ENCODE measurements at places on chromosomes 16 and 17.
A peak's percentile ranks its signal among the peaks of the same experiment; 100 is the strongest.

- no peak for DNase-seq
These were observed 60.3 kb downstream of the ZNF778 start for GRCh38 chr16:89277641-89278341.

- no peak for DNase-seq
These were observed 26.2 kb upstream of the SLC5A11 start for GRCh38 chr16:24819462-24820040.

GRCh38 chr17:77316191-77316641 is 175.4 kb downstream of the SEC14L1 start:
- DNase-seq: no peak

GRCh38 chr16:88844419-88845036 is 12.2 kb downstream of the GALNS start:
- DNase-seq: no peak

- DNase-seq: no peak
These were observed 83.5 kb downstream of the VMP1 start for GRCh38 chr17:59790910-59791309.

DNA sequence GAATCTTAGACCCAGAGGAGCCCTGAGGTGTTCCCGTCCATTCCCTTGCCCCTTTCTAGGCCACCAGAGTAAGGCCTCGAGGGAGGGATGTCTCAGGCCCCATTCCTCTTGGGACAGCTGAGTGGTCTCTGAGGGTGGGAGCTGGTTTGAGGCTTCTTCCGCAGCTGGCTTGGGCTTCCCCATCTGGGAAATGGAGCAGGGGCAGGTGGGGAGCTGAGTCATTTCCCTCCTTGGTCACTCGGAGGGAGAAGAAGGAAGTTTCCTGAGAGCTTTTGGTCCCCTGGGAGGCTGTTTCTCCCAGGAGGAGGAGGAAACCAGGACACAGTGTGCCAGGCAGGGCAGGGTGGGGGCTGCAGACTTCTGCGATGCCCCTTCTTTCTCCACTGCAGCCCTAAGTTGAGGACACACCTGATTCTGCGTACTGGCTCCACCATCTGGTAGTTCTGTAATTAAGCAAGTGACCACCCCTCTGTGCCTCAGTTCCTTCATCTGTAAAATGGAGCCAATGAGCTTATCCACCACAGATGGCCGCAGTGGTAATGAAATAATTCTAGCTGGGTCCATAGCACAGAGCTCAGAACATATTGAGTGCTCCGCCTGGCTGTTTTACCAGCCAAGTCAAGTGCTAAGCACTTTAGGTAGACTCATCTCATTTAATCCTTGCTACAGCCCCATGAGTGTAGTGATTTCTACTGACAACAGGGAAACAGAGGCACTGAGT is 1.6 kb upstream of the KCNJ12 start:
- DNase-seq: no peak

DNA sequence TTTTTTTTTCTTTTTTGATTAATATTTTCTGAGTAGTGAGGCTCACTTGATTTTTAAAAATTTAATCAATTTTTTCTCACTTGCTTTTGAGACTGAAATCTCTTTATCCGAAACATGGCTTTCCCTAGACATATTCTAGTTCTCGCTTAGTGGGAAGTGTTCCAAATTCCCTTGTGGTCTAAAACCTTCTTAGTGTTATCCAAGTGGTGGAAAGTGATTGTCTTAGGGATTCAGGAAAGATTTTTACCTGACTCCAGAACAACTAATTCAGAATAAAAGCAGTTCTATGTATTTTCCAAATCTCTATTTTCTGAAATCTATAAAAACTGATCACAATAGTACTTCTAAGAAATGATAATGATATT is 178.8 kb downstream of the MAP2K6 start:
- no peak for DNase-seq

GRCh38 chr16:85861095-85861825 is 37.7 kb upstream of the IRF8 start:
- DNase-seq: no peak

- DNase-seq: no peak
These were observed 6.5 kb upstream of the RAP1GAP2 start for GRCh38 chr17:2789700-2790099.

- no peak for DNase-seq
These were observed at the start of gene ZNF205 for GRCh38 chr16:3112058-3112880. Gene ZNF205 (plus strand): TSS chr16:3112586. CDS start chr16:3113431, 845 bp downstream.

DNA sequence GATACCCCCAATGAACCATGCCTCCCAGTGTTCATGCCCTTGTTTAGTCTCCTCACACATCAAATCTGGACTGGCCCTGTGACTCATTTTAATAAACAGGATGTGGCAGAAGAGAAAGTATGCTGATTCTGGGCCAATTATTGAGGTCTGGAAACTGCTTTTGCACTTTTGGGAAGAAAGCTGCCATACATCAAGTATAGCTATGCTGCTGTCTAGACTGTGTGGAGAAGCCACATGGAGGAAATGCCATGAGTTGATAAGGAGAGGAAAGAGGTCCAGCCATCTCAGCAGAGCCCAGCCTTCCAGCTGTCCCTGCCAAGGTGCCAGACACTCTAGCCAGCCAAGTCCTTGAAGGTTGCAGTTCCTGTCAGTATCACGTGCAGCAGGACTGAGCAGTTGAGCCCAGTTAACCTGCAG is 16.7 kb downstream of the RPRML start:
- no peak for DNase-seq

GRCh38 chr16:85514295-85514597 is 98.9 kb upstream of the GSE1 start:
- no peak for DNase-seq

GRCh38 chr17:56495556-56495955 is 97.9 kb upstream of the NOG start:
- DNase-seq: no peak

- peak; percentile 64 for DNase-seq
These were observed 43.5 kb downstream of the ST3GAL2 start for GRCh38 chr16:70395345-70395901.

DNA sequence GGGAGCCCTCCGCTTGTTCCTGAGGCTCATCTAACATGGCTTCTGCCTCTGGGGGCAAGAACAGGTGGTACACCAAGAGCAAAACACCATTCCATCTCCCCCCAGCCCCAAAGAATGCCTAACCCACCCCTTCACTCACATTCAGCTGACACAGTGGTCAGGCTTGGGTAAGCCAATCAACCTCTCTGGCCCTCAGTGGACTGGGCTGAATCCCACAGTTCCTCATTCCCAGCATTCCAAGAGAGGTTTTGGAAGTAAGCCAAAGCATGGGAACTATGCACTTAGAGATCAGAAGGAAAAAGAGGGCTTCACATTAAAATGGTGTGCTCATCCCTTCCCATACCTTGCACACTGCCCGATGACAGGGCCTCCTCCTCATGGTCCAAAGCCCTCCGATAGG is 7.8 kb downstream of the PIGS start:
- no peak for DNase-seq

DNA sequence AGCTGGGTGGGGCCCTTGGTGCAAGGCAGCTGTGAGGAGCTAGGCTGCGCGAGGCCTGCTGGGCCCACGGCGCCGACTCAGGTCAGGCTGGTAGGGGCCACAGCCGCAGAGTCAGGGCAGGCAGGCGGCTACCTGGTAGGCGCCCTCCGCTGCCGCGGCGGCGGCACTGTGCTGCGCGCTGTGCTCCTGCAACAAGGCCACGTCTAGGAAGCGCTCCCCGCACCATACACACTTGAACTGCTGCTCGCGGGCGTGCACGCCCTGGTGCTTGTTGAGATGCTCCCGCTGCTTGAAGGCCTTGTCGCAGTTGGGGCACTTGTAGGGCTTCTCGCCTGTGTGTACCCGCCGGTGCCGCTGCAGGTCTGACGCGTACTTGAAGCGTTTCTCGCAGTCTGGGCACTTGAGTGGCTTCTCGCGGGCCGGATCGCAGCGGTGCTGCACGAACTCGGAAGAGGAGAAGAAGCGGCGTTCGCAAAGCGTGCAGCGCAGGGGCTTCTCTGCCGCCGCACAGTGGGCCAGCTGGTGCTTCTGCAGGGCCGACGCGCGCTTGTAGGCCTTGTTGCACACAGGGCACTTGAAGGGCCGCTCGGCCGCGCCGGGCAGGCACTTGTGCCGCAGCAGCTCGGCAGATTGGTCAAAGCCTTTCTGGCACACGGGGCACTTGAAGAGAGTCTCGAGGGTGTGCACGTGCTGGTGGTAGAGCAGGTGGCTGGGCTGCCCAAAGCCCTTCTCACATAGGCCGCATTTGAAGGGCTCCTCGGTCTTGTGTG is 3.9 kb downstream of the ZNF319 start:
- DNase-seq: no peak

- no peak for DNase-seq
These were observed 67.9 kb downstream of the TNRC6C start for GRCh38 chr17:78026381-78026780.

GRCh38 chr17:19492141-19492540 is 41.5 kb upstream of the SLC47A1 start:
- DNase-seq: no peak

DNA sequence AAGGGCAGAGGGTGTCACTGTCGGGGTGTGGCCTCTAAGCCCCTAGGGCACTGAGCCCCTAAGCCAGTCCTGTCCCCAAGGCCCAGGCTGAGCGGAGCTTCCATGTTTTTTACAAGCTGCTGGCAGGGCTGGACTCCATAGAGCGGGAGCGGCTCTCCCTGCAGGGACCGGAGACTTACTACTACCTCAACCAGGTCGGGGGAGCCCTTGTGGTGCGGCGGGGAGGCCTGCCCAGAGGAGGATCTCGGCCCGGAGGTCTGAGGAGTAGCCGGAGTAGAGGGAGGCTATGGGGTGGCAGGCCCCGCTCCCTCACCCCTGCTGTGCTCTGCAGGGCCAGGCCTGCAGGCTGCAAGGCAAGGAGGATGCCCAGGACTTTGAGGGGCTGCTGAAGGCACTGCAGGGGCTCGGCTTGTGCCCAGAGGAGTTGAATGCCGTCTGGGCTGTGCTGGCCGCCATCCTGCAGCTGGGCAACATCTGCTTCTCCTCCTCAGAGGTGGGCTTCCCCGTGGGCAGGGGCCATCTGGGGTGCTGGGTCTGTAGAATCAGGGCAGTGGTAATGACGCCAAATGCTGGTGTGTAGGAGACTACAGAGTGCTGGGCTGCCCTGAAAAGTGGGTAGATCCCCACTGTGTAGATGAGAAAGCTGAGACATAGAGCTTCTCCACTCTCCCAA is 4.9 kb downstream of the MYO15B start:
- DNase-seq: no peak

GRCh38 chr17:62935098-62935497 is 30.9 kb upstream of the TANC2 start:
- no peak for DNase-seq

- DNase-seq: no peak
These were observed 947.5 kb downstream of the CDH11 start for GRCh38 chr16:64174327-64174726.

DNA sequence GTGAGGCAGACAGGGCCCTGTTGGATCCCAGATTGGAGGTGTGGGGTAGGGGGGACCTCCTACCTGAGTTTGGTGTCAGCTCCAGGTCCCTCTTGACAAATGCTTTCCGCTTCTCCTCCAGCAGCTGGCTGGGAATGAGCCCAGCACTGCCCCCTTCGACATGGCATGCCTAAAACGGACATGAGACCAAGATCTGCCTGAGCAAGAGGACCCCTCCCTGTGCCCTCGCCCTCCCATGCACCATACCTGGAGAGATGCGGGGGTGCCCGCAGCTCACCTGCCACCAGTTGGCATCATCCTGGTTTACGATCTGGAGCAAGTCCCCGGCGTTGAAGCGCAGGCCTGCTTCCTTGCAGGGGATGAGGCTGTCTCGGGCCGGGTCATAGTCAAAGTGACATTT is 26.2 kb downstream of the MPP2 start:
- DNase-seq: no peak

- no peak for DNase-seq
These were observed 451.3 kb downstream of the PMP22 start for GRCh38 chr17:14813649-14814370.

DNA sequence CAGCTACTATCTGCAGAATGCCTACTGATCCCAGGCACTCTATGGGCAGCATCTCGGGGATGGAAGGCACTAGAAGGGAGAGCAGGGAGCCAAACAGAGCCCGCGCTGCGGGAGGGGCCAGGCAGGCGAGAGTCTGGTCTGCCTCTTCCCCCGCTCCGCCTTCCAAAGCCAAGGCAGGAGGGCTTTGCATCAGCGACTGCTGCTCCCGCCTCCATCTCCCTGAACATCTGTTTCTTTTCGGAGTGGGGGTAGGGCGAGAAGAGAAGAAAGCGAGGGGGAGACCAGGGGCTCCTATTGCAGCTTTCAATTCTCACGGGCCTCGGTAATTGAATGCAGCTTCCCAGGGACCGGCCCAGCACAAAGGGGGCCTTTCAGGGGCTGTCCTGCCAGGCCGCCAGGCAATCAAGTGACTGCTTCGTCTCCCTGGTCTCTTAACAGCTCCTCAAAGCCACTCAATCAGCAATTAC is 31.4 kb upstream of the CDC42EP4 start:
- DNase-seq: no peak

- no peak for DNase-seq
These were observed 83.4 kb upstream of the GSE1 start for GRCh38 chr16:85529489-85530369.

GRCh38 chr16:89576153-89577054 is 846 bp downstream of the CPNE7 start:
- no peak for DNase-seq

Measured in activated CD4-positive, alpha-beta T cell treated with anti-CD3 and anti-CD28 coated beads for 4 hours (primary cell).